MG63 (cell line): ENCODE measurements at places on chromosomes 2 and 18. TPM values are rescaled to one million over a fixed set of nuclear protein-coding genes. Genes with fewer than 3 reads are reported as not detected.
A peak's percentile ranks its signal among the peaks of the same experiment; 100 is the strongest.

NEURL3 gene
- total RNA-seq, result 1.0 TPM in 1 of 2 replicates, not detected in the other

SLC9A2 gene
- not detected in 2 replicates for total RNA-seq

ANKRD30BL gene
- not detected in 2 replicates for total RNA-seq

GGCX gene
- total RNA-seq, result 28.9 and 45.6 TPM in 2 replicates

PTH2R gene
- not detected in 2 replicates for total RNA-seq

DNA sequence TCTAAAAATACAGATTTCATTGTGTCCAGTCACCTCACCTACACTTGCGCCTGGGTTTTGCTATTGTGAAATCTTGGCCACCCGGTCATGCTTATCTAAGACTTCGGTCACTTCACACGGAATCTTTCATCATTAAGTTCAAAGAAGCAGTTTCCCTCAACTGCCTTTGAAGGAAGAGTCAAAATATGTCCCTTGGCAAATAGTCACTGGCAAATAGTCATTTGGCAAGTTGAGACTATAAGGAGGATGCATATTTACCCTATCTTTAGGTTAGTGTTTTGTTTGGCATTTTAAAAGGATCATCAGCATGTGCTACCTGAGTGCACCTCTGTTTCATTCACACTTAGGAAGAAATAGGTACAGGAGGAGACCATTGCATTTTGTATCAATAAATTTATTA lies 95.9 kb downstream of the FEZ2 start:
- DNase-seq, result no peak

DNA sequence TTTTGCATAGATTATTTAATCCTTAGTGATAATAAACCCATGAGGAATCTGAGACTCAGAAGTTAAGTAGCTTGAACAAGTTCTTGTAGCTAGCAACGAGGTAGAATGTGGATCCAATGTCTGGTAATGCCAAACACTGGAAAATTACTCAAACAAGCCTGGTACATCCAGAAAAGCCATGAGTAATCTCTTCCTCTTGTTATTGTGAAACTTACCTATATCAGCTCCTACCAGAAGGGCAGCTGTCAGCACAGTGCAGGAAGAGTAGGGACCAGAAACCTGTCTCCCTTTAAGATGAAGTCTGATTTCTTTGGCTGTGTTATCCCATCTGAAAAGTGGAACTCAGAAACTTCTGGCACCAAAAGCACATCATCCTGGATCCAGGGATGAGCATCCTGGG lies 7.7 kb upstream of the SERPINB8 start:
- DNase-seq, result no peak

GRCh38 chr2:168671932-168672331 lies 130.5 kb upstream of the NOSTRIN start:
- DNase-seq, result peak; percentile 14

DNA sequence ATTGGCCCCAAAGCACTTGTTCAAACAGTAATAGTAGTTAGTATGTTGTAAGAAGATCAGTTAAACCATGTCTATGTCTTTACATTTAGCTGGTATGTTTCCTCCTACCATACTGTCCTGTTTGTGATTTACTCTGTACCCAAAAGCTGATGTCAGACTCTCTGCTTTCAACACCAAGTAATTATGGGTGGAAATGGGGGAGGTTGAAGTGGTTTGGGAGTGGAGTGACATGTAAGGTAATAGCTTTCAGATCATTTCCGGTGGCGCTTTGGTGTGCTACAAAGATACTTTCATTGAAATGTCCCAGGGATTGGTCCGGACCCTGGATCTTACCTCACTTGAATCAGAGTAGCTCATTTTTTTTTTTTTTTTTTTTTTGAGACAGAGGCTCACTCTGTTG lies 39.7 kb upstream of the TGIF1 start:
- no peak for DNase-seq

GRCh38 chr18:33755391-33755790 lies 177.4 kb downstream of the ASXL3 start:
- no peak for DNase-seq

DNA sequence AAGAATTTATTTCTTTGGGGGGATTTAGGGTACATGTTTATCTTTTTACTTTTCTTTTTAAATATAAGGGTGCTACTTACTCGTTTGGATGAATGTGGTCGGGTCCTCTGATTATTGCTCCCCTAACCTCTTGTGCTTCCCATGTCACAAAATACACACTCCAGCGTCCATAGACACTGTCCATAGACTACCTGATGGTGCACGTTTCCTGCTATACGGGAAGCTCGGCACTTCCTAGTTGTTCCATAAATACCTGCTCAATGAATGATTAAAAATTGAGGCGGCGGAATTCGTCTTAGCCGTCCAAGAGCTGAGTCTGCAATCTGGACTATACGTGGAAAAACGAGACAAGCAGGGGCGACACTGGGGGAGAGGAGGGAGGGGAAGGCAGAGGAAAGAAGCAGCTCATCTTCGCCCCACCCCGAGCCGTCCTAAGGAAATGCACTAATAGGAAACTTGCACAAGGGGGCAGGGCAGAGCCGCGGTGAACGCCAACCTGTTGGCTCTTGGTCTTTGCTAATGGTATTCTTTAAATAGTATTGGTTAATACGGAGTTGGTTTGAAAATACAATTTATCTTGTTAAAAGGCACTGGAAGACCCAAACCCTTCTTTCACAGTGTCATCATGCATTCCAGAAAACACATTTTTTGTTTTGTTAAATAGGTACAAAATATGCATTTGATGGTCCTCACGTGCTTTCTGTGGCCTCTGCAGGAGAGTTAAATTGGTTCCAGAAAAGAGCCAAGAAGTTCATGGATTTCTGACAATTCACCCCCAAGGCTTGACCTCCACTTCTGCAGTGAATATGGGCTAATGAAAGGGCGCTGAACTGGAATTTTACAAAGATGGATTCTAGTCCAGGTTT lies 73.0 kb upstream of the KCTD1 start:
- DNase-seq, result peak; percentile 30

- no peak for DNase-seq
Measured at GRCh38 chr2:216188956-216189355, 79.8 kb downstream of the XRCC5 start.

GRCh38 chr2:38988716-38989115 lies 99.0 kb downstream of the ARHGEF33 start:
- DNase-seq, result no peak

DNA sequence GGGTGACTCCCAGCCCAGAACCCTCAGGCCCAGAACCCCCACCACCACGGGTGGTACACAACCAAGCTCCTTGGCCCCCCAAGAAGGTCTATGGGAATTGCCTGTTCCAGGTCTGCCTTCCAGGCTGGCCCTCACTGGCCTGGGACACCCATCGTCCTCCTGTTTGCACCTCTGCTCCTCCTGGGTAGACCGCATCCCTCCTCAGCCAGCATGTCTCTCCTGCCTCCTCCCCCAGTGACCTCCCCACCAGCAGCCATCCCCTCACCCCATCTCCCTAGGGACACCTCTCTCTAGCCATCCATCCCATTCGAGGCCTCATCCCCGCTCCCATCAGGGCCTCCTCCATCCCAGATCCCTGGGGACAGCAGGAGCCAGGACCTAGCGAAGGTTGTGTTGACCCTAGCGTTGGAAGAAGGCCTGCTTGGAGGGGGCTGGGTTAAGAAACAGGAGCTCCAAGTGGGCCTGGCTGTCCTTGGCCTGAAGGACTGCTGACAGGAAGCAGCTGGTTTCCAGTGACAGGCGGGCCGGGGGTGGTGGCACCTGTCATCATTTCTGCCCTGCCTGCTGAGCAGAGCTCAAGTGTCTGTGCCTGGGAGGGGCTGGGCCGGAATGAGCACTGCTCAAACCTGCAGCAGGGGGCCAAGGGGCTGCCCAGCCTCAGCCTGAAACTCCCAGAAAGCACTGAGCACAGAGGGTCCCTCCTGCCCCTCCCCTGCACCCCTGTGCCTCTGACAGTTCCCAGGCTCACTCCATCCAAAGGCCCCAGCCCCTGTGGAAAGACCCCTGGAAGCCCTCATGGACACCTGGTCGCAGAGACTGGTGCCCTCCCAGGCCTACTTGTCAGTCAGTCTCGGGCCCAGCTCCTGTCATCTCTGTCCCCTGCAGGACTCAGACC lies 96.0 kb upstream of the OTOS start:
- no peak for DNase-seq

- no peak for DNase-seq
Measured at GRCh38 chr2:184637781-184638180, 39.5 kb downstream of the ZNF804A start.

DNA sequence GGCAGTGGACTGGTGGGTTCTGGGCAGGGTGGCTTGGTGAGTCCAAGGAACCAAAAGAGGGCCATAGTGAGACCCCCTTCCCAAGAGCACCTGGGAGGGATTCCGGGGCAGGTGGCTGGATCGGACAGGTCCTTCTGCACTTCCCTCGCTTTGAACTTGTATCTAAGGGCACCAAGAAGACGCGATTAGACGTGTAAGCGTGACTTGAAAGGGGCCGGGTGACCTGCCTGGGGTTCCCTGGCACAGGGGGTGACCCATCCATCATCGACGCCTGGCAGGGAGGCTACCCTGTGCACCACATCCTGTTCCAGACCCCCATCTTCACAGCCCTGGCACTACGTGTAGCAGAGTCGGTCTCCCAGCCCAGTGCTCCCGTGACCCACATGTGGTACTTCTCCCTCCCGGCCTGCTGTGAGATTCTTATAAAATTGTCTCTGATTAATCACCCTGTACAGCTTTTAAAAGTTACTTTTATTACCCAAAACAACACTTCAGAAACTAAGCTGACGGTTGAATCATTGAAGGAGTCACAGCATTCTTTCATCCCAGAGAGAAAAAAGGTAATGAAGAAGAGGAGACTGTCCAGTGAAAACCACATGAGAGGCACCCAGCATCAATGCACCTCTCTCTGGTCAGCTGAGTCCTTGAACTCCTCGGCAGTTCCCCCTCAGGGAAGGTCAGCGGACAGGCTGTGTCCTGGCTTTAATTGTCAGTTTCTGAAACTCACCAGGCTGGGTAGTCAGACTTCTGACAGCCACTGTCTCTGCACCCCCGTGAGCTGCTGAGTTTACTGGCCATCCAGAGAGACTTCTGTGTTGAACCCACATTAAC lies 13.0 kb downstream of the SH3BP4 start:
- DNase-seq, result peak; percentile 49

DNA sequence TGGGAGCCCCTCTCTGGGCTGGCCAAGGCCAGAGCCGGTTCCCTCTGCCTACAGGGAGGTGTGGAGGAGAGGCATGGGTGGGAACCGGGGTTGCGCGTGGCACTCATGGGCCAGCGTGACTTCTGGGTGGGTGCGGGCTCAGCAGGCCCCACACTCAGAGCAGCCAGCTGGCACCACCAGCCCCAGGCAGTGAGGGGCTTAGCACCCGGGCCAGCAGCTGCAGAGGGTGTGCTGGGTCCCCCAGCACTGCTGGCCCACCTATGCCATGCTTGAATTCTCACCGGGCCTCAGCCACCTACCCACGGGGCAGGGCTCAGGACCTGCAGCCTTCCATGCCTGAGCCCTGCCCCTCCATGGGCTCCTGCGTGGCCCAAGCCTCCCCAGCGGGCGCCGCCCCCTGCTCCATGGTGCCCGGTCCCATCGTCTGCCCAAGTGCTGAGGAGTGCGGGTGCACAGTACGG lies 248.5 kb upstream of the HNMT start:
- no peak for DNase-seq

- no peak for DNase-seq
Measured at GRCh38 chr2:24342110-24342910, 18.0 kb downstream of the ITSN2 start.

DNA sequence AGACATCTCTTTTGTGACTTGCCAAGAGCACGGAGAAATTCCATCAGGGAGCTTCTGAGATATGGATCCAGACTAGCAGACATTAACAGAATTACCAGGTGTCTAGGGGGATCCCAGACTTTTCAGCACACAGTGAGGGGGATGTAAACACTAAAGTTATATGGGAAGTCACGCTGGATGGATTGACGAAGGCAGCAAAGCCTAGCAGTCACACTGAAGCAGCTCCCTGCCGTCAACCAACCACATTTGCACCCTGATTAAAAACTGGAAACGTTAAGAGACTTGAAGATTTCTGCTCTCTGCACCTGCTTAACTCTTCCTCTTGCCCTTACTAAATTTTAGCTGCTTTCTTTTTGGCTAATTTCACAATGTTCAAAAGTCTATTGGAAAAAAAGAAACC lies 62.5 kb upstream of the BCL2L11 start:
- no peak for DNase-seq

DNA sequence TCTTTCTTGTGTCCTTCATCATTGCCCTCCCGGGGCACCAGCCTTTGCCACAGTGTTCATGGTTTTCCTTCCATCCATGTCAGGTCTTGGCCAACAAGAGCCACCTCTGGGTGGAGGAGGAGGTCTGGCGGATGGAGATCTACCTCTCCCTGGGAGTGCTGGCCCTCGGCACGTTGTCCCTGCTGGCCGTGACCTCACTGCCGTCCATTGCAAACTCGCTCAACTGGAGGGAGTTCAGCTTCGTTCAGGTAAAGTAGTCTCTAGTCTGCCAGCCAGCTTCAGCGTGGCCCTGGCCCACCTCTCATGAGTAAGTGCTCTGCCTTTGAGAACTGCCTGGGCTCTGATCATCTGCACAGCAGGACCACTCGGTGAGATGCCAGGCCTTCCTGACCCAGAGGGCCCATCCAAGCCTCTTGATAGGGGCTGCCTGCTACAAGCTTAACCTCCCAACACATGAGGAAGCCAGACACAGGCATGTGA lies 31.0 kb downstream of the STEAP3 start:
- peak; percentile 42 for DNase-seq

DNA sequence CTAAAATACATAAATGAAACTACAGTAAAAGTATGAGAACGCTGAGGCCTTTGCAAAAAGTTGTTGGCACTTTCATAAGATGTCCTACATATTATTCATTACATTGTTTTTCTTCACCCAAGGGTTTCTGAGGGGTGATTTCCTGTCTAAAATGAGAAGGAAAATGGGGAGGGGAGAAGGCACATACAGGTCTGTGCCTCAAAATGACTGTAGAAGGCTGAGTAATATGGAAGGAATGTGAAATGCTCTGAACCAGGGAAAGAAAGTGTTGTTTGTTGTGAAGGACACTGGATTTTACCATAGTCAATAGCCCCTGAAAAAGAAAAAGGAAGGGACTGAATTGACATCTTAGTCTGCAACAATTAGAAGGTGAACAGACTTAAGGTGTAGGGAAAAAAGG lies 99.5 kb upstream of the RNF152 start:
- peak; percentile 7 for DNase-seq

DNA sequence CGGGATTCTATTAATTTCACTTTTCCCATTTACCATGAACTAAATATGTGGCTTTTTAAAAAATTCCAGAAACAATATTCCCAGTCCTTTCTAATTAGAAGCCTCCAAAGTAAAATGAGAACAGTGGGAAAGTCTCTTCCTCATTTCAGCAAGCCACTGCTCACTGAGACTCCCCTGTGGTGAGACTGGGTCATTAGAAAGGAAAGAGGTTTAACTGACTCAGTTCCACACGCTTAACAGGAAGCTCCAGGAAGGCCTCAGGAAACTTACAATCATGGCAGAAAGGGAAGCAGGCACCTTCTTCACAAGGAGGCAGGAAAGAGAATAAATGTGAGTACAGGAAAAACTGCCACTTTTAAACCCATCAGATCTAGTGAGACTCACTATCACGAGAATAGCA lies 258.9 kb upstream of the CHAC2 start:
- no peak for DNase-seq
